ENCODE measurements at places on chromosomes 16 and 17.

DNA sequence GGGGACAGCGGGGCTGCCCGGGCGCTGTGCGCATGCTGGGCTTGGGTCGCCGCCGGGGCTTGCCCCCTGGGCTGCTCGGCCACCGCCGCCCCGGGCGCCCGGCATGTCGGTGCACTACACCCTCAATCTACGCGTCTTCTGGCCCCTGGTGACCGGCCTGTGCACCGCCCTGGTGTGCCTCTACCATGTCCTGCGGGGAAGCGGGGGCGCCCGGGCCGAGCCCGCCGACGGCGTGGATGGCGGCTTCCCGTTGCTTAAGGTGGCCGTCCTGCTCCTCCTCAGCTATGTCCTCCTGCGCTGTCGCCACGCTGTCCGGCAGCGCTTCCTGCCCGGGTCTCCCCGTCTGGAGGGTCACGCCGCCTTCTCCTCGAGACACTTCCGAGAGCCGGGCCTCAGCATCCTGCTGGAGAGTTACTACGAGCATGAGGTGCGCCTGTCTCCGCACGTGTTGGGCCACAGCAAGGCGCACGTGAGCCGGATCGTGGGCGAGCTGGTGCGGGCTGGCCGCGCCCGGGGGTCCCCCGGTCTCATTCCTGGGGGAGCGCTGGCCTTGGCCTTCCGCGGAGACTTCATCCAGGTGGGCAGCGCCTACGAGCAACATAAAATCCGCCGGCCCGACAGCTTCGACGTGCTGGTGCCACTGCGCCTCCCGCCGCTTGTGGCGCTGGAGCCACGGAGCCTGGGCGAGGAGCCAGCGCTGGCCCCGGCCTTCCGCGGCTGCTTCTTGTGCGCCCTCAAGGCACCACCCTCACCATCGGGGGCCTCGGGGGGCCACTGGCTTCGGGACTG lies 789 bp downstream of the ITPRIPL2 start:
- peak; percentile 61 for DNase-seq

- peak; percentile 24 for DNase-seq
These were observed 534 bp downstream of the GPATCH8 start for GRCh38 chr17:44502598-44503146.

GRCh38 chr16:49734331-49734730 lies 121.6 kb downstream of the ZNF423 start:
- DNase-seq: no peak

DNA sequence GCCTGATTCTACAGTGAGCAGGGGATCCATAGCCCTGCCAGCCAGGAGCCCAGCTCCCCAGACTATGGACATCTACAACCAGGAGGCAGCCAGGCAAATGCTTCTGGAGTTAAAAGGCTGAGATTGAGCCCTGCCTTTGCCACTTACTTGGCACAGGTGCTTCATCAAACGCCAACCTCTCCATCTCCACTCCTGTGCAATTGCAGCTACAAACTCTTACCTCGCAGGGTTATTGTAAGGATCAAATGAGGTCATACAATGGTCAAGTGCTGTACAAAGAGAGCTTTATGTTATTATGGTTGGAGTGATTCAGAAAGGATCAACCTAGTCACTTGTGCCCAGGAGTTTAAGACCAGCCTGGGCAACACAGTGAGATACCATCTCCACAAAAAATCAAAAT lies 9.8 kb upstream of the MYO18A start:
- no peak for DNase-seq

- no peak for DNase-seq
These were observed 18.0 kb upstream of the RNF135 start for GRCh38 chr17:30952638-30953393.

DNA sequence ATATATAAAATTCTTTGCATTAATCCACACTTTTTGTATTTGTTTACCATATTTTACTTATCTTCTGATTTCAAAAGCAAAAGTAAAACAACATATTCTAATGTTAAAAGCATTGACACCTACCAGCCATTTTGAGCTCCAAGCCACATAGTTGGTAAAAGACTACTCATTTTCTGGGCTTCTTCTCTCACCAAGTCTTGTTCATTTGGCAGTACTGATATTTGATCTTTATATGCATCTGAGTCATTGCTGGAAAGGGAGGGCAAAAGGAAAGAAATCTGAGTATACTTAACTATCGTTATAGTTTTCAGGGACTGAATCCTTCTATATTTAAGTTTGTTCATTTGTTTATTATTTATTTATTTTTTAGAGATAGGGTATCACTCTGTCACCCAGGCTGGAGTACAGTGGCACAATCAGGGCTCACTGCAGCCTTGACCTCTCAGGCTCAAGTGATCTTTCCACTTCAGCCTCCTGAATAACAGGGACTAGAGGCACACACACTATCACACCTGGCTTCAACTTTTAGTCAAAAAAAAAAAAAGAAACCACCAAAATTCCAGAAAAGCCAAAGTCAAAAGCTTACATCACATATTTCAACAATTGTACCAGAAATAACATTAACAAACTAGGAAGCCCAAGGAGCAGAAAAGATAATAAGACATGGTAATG lies 121.0 kb upstream of the TOB1 start:
- no peak for DNase-seq

DNA sequence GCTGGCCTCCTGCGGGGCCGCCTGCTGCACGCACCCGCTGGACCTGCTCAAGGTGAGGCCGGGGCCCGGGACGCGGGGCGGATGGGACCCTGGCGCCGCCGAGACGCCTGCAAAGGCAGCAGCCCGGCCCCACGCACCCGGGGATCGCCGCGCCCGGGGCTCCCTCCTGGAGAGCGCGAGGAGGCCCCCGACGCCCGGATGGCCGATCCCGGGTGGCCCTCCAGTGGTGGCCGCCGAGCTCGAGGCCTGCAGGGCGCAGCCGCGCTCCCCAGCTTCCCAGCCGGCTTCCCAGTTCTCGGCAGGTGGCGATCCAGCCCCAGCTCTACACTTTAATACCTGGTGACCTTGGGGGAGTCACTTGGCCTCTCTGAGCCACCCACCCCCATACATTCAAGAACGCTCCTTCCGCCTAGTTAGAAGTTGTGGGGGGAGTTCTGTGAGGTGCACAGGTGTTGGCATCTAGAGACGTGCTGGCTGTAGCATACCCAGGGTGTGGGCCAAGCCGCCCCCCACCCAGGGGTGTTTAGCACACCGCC lies 452 bp downstream of the SLC25A10 start:
- no peak for DNase-seq

GRCh38 chr16:86359571-86359970 lies 150.8 kb upstream of the FOXF1 start:
- no peak for DNase-seq

DNA sequence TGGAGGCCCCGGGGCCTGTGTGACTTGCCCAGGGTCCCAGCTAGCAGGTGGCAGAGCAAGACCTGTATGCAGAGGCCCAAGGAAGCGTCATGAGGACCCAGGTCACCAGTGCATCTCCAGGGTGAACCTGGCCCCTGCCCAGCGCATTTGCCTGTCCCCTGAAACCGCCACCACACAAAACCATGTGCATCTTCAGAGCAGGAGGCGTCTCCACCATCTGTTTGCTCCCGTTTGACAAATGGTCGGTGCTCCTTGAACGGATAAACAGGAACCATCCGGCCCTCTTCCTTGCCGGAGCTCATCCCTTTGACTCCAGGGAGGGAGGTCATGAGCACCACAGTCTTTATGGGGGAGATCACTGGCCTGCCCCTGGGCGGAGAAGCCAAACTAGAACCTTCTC lies 62.5 kb downstream of the JPH3 start:
- DNase-seq: no peak

GRCh38 chr17:60545465-60546191 lies 19.6 kb upstream of the APPBP2 start:
- DNase-seq: no peak

Measured in RWPE1 (cell line).